B cell (primary cell): ENCODE measurements at places on chromosomes 4 and X. TPM values are rescaled to one million over a fixed set of nuclear protein-coding genes. Genes with fewer than 3 reads are reported as not detected.

The SSX2 gene
- not detected in 2 replicates for total RNA-seq

The RHOXF1 gene
- total RNA-seq: not detected in 2 replicates

The SLC34A2 gene
- not detected in 2 replicates for total RNA-seq

The AR gene
- not detected in 2 replicates for total RNA-seq

The ANOS1 gene
- total RNA-seq: 0.10 TPM in 1 of 2 replicates, not detected in the other

The NPY2R gene
- total RNA-seq: not detected in 2 replicates

The KCTD8 gene
- total RNA-seq: not detected in 2 replicates

DNA sequence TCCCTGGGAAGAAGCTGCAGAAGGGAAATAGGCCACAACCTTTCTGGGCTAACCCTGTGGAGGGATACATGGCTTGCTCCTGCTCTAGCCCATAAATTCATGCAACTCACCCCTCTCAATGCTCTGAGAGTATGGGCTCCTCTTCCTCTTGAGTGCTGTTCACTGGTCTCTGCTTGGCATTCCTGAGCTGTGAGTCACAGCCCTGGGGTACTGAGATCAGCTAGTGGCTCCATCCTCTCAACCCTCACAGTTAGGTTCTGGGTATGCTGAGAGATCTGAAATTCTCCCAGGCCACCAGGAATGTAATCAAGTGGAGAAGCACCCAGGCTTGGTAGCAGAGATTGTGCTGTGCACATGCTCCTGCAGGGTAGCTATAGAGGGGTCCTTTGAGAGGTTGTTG is 60.6 kb upstream of the SPANXN2 start:
- no peak for DNase-seq

GRCh38 chrX:1434871-1435240 is 17.9 kb downstream of the ASMTL start:
- no peak for DNase-seq

DNA sequence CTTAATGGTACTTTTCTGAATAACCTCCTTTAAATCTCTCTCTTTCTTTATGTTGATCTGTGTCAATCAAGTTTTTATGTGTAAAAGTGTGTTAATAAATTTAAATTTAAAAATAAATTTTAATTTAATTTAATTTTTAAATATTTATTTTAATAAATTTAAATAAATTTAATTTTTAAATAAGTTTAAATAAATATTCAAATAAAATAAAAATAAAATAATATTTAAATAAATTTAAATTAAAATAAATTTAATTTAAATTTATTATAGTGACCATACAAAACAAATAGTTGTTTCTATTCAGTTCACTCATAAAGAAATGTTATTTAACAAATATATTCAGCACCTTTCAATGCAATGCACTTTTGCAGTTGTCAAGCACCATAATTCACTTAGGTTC is 146.9 kb downstream of the GRID2 start:
- no peak for DNase-seq

DNA sequence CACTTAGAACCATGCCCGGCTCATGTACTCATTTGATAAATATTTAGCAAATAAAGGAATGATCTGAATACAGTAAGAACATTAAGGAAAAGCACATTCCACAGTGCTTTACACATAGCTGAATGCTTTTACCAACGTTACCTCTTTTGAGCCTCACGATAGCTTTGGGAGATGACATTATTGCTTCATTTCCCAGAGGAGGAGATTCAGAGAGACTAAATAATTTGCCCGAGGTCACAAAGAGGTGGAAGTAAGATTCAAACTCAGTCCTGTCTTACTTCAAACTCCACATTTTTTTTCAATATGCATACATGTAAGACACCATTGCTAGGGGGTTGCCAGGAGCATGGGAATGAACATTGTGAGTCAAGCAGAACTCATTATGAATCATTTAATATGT is 538.5 kb downstream of the BCOR start:
- DNase-seq: no peak

DNA sequence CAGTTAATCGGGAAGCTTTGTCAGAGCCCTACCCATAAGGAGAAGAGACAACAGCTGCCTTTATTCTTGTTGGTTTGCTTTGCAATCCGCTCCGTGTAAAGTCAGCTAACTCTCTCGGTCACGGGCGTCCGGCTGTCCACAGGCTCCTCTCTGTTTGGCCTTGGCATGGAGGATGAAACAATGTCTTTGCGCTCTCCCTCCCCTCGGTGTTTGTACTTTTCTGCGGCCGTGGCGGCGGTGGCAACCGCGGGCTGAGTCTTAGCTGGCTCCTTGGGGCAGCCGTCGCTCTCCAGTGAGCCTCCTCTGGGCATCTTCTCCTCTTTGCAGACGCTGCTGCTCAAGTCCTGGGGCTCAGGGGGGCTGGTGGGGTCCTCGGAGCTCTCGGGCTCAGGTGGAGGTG is 10.6 kb upstream of the IRAK1 start:
- no peak for DNase-seq

DNA sequence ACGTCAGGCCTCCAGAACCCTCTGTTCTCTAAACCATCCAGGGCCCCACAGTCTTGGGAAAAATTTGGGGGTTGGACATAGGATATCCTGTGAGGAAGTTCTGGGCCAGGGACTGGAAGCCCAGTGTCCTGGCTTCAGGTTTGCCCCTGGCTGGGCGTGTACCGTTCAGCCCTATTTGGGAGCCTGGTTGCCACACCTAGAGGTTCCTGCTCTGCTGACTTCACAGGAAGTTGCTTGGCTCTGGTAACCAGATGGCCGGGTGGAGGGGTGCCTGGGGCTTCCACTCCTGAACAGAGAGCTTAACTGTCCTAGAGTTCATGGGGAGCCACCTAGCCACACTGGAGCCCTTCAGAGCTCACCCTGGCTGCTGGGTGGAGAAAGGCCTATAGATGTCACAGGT is 1.1 kb downstream of the TAFAZZIN start:
- peak; percentile 62 for DNase-seq

DNA sequence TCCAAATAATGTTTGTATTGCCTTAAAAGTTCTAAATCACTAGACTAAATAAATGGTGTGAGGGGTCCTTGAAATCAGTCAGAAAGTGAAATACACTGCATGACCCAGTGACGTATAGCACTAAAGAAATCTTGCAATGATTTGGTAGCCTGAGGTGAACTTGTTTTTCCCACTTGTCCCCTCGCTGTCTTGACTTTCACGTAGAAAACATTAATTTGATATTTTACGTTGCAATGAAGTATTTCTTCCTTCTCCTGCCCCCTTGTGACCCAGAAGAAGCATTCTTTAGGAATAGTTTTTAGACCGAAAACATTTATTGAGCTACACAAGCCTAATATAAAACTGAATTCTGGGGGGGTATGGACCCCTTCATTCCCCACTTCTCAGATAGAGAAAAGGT is 3.7 kb downstream of the KLB start:
- peak; percentile 22 for DNase-seq

- no peak for DNase-seq
Measured at GRCh38 chr4:173187732-173188131, 19.1 kb downstream of the GALNT7 start.

DNA sequence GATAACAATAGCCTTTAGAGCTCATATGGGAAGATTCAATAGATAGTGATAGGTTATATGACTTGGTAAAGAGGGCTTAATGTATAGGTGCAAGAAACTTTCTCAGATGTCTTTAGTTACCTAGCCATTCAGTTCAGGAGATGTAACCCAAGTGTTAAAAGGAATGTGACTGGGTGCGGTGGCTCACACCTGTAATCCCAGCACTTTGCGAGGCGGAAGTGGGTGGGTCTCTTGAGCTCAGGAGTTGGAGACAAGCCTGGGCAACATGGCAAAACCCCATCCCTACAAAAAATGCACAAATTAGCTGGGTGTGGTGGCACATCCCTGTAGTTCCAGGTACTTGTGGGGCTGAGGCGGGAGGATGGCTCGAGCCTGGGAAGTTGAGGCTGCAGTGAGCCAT is 7.9 kb downstream of the TET2 start:
- DNase-seq: no peak

DNA sequence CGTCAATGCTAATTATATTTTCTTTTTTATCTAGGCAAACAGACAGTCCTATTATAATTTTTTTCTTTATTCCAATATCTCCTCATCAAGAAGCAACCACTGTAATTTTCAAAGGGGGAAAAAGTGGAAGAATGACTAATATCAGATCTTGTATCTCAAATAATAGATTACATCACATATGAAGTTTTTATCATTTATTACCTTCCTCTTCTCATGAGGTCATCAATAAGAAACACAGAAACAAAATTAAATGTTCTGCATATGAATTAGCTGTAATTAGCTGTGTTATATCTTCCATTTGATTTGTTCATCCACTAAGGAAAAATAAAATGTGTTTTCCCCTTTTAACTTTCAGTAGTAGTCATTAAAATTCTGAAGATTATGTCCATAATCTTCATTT is 14.3 kb downstream of the PRSS12 start:
- DNase-seq: no peak

GRCh38 chr4:38226170-38226569 is 266.0 kb downstream of the PTTG2 start:
- DNase-seq: no peak

- DNase-seq: no peak
Measured at GRCh38 chr4:59729321-59729720, 1470.8 kb upstream of the ADGRL3 start.
